ENCODE measurements at places on chromosomes 2 and 18.

GRCh38 chr2:173286153-173286809, 68.4 kb upstream of the CDCA7 start:
- no peak for DNase-seq

GRCh38 chr2:86240251-86240650, 41.0 kb downstream of the MRPL35 start:
- DNase-seq, result no peak

GRCh38 chr2:10876394-10876793, 35.3 kb upstream of the KCNF1 start:
- DNase-seq, result no peak

DNA sequence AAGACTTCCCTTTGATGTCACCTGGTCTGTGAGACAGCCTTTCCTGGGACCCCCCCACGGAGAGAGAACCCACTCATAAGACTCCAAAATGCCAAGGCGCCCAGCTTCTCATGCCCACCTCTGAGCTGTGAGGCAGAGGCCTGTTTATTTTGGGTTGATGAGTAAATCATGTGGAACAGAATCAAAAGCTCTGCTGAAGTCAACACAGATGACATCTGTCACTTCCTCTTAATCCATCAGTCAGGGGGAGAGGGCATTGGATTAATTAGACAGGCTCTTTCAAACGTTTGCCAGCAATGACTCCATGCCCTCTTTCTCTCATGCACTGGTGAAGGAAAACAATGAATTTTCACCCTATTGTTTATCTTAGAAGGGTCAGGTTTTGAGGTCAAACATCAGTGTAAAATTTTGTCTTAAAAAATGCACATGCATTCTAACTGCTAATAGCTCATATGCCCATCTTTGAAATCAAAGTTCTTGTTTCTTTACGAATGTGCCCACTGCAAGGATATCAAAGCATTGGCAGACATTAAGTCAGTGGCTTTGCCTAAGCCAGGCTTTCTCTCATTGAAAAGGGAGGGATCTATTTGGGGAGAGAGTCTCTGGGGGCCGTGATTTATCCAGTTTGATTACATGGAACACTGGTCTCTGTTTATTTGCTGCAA, 184.1 kb downstream of the ACKR3 start:
- DNase-seq, result no peak

DNA sequence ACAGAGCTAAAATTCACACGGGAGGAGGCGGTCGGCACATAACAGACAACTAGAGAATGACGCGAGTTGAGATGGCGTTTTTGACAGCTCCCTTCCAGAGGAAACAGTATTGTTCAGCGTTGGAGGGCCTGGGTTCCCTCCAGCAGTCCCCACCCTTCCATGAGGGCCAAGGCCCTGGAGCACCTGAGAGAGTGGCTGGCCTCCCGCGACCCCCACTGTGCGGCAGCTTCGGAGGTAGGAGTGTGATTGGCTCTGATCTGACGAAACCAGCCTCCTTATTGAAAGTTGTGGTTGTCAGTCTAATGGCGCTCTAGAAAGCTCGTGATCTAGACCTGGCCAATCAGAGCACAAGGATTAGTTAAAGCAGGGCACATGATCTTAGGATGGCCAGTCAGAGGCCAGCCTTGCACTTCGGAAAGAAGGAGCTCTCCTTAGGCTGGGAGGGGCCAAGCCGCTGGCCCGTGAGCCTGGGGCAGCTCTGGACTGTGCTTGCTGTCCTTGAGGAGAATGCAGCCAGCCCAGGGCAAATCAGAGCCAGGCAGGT, 104.5 kb upstream of the CELF4 start:
- DNase-seq, result no peak

DNA sequence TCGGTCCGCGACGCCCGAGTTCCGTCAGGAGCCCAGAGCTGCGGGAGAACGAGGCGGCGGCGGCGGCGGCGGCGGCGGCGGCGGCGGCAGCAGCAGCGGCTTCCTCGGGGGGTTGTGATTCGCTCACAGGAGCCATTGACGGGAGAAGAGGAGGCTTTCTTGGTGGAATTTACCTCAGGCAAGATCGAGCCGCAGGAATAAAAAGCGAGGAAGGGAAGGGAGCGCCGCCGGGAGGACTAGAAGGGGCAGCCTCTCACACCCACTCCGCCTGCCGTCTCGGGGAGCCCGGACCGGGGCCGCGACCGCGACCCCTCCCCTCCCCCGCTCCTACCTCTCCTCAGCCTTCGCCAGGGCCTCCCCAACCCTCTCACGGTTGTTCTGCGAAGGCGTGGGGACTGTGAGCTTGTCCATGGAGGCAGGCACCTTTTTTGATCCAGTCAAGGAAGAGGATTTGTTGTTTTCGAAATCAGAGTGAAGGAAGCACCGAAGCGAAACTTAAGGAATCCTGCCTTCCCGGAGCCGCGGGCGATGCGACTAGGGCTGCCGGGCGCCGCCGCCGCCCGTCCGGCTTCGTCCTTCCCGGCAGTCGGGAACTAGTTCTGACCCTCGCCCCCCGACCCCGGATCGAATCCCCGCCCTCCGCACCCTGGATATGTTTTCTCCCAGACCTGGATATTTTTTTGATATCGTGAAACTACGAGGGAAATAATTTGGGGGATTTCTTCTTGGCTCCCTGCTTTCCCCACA, 506 bp downstream of the BMPR2 start:
- peak; percentile 29 for DNase-seq

GRCh38 chr2:1266351-1266750, 146.9 kb upstream of the TPO start:
- DNase-seq, result no peak

DNA sequence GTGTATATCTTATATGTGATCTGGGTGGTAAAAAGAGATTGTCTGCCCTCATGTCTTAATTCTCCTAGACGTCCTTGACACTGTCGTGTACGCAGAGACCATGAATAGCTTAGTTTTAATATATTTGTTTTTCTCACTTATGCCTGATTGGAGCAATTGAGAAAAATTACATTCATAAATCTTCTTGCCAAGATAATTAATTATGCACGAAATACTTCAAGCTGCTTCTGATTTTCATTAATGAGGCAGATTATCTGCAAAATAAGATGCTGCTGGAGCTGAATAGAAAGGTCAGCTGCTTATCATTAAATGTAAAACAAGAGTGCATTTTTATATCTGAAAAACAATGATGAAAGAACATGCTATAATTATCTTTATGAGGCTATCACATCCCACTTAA, 95.9 kb downstream of the CCDC141 start:
- DNase-seq, result no peak

- DNase-seq, result no peak
These were observed 24.4 kb upstream of the GAREM2 start for GRCh38 chr2:26148501-26148900.

GRCh38 chr2:209549589-209549988, 125.7 kb downstream of the MAP2 start:
- DNase-seq, result no peak

DNA sequence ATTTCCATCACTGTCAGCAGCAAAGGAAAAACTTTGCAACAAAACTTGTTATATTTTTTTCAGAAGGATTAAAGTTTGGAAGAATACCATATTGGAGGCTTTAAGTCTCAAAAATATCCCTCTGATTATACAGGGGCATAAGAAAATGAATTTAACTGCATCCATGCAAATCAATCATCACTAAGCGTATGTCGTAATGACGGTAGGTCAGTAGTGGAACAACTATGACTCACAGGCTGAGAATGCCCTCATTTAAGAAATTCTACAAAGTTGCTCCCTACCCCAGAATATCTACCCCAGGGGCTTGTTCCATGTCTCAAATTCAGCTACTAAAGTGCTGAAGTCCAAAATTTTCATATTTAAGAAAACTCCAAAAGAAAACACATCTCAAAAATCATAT, 12.5 kb upstream of the NAB1 start:
- peak; percentile 83 for DNase-seq

- no peak for DNase-seq
These were observed 80.8 kb downstream of the NXPH2 start for GRCh38 chr2:138699421-138699820.

- DNase-seq, result no peak
These were observed 28.7 kb downstream of the SRSF7 start for GRCh38 chr2:38722271-38723061.

- DNase-seq, result no peak
These were observed 64.8 kb downstream of the ATF2 start for GRCh38 chr2:175103191-175103590.

DNA sequence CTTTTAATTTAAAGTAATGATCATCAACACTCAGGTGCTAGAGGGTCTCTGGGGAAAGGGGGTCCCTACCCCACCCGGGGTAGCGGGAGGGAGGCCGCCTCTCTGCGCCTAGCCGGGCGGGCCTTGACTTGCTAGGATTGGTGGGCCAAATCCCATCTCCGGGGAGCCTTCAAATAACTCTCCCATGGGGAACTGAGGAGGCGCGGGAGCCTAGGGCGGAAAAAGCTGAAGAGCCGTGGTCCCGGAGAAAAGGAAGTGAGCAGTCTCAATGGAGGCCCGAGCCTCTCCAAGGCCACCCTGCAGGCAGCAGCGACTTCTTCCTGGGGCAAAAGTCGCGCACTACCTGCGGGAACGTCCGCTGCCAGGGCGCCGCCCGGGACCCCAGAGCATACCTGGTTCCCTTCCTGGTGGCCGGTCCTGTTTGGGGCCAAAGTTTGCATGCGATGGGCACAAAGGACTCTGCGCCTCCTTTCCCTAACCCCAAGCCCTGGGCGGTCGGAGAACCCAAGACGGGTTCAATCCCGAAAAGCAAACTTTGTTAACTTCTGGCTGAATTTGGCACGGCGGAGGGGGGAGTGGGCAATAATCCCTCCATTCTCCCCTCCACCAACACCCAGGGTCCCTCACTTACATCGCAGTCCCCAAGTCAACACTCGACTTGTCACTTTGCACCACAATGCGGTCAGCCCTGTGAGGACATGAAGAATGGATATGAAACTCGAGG, 13.6 kb downstream of the EN1 start:
- no peak for DNase-seq

DNA sequence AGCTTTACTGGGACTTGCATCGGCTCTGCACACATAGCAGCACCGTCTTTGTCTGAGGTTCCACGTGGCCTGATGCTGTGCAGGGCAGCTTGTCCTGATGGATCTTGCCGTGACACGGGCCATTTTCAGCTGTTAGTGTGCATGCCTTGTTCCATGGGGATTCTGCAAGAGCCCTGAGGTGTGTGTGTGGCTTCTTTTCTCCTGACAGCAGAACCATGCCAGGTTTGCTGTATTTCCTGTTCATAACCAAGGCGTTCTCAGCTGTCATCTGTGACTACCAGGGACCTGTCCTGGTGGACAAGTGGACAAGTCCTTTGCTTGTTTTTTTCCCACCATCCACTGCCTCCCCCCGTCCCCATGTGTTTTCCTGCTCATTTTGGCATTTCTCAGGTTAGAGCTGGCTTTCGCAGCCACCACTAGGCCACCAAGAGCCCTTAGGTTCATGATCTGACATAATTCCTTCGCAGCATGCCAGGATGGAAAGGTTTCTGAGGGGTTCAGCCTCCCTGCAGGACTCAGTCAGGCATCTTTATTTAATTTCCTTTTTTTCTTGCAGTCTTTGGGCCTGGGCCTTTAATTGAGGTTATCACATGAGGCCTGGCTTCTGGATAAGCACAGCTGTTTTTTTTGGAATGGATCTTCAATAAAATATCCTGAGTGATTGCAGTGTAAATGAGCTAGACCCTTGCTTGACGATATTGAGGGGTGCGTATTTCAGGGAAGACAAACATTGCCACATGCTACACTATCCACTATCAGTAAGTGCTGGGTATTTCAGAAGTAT, 139.4 kb downstream of the NCK2 start:
- DNase-seq, result no peak

DNA sequence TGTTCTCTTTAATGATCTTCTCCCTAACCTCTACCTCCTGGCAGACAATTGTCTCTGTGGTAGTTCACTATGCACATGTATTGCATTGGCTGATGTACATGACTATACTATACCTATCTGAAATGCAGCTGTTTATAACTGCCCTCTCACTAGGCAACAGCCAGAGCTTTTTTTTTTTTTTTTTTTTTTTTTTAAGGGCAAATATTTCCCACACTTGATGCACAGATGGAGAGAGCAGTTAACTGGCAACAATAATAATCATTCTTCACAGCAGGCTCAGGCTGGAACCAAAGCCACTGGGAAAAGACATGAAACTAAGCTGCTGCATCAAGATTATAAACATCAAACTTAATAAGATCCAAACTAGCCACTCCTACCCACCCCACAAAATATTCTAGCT, 707.7 kb downstream of the LRP1B start:
- no peak for DNase-seq

DNA sequence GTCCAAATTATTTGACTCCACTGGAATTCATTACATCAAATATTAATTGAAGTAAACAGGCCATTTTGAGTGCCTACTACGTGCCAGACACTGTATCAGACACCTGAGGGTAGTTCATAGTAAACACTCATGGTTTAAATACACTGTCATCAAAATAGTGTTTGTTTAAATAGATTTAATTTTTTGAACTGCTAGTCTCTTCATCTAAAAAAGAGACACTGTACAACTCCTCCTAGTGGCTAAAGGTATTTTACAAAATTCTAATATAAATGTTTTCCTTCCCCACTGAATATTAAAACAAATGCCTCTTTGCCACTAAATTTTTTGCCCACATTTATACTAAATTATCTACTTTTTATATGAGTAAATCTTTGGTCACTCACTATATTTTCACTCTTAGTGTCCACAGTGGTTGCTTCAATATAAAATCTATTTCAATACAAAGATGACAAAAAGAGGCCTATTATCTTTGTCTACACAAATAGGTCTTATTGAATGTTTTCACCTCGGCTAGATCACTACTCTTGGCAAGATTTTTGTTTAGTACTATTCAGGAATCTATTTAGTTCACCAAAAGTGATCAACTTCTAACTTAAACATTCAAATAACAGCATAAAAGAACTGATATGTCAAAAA, 122.1 kb downstream of the TMEM247 start:
- peak; percentile 11 for DNase-seq

GRCh38 chr2:111155610-111156009, 34.9 kb downstream of the BCL2L11 start:
- no peak for DNase-seq

DNA sequence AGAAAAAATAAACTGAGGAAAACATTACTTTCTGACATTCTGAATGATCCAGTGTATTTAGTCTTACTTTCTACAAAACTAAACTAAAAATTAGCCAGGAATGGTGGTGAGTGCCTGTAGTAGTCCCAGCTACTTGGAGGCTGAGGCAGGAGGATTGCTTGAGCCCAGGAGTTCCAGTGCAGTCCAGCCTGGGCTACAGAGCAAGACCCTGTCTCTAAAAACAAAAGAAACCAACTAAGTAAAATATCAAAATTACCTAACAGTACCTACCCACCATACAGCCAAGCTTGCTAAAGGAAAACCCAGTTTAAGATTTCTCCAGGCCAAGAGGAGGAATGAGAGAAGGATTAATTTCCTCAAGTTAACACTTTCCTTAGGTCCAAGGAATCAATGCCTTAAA, 2.9 kb downstream of the HSPD1 start:
- no peak for DNase-seq
